ENCODE measurements at places on chromosomes 2 and 18.

GRCh38 chr2:217722883-217723472 is 279.8 kb downstream of the TNS1 start:
- H3K27me3 ChIP-seq: no peaks in the 10 kb centered on the region
- H3K36me3 ChIP-seq: no peaks in the 10 kb centered on the region
- no peak overlapping the region for H3K4me3 ChIP-seq
- no peaks in the 10 kb centered on the region for H3K4me1 ChIP-seq

DNA sequence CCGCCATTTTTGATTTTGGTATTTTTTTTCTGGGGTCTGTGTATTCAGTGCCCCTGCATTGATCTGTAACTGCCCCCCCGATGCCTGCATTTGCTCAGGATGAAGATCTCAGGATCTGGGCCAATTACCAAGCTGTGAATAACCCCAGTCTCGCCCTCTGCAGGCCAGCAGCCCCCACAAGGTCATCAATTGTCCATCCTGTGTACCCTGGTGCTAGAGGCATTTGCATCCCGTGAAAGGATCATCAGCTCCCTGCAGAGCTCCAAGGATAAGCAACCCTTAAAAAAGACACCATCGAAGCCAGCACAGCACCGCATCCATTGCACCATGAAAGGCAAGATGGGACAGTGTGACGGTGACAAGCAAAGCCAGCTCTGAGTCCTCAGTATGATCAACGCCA is 154.1 kb upstream of the KLHL29 start:
- no peaks in the 10 kb centered on the region for H3K4me1 ChIP-seq
- H3K27ac ChIP-seq: no peak overlapping the region
- no peaks in the 10 kb centered on the region for H3K27me3 ChIP-seq
- no peaks in the 10 kb centered on the region for H3K36me3 ChIP-seq
- DNase-seq: no peak

DNA sequence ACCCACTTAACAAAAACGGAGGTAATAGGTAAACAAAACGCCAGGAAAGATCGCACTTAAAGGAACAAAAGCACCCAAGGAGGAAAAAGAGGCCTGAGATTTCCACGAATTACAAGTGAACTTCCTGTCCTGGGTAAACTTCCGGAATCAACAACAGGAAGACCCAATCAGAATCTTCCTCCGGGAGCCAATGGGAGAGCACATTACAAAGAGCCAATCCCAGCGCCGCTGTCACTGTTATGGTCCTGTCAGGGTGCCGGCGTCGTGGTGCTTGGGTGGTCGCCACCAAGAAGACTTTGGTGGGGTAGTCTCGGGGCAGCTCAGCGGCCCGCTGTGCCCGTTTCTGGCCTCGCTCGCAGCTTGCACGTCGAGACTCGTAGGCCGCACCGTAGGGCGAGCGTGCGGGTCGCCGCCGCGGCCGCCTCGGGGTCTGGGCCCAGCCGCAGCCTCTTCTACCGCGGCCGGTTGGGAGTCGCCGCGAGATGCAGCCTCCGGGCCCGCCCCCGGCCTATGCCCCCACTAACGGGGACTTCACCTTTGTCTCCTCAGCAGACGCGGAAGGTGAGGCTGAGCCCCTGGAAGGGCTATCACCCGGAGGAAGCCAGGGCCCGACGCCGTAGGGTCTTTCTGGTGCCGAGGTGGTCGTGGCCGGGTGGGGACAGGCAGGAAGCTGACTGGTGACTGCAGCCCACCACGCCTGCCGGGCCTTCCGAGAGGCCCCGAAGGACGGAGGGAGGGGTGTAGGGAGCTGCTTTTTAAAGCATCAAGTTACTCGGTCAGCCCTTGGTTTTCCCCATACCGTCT is at the start of gene YIPF4:
Gene YIPF4, plus strand, starts transcription at position 231 of the 804 bp plus-strand sequence. Its CDS starts 252 bp downstream, at position 483.
- no peaks in the 10 kb centered on the region for H3K27me3 ChIP-seq
- peak within 1 kb of the TSS; percentile 69 for H3K4me3 ChIP-seq
- H3K4me1 ChIP-seq: peaks cover 3% of the 10 kb centered on the region
- DNase-seq: peak; percentile 93
- peak within 1 kb of the TSS; percentile 78 for H3K27ac ChIP-seq

GRCh38 chr2:23213196-23213595 is 171.8 kb upstream of the KLHL29 start:
- H3K4me1 ChIP-seq: peaks cover 10% of the 10 kb centered on the region
- H3K36me3 ChIP-seq: no peaks in the 10 kb centered on the region
- H3K27me3 ChIP-seq: no peaks in the 10 kb centered on the region
- H3K4me3 ChIP-seq: no peak overlapping the region
- no peak for DNase-seq

GRCh38 chr2:193743089-193743488 is 1548.4 kb upstream of the TMEFF2 start:
- H3K27me3 ChIP-seq: no peaks in the 10 kb centered on the region
- no peak for DNase-seq
- no peaks in the 10 kb centered on the region for H3K4me1 ChIP-seq
- H3K4me3 ChIP-seq: no peak overlapping the region

- no peaks in the 10 kb centered on the region for H3K36me3 ChIP-seq
- DNase-seq: no peak
- no peak overlapping the region for H3K4me3 ChIP-seq
- H3K27me3 ChIP-seq: no peaks in the 10 kb centered on the region
Measured at GRCh38 chr2:227411990-227412350, 24.2 kb upstream of the SCYGR1 start.

- no peaks in the 10 kb centered on the region for H3K27me3 ChIP-seq
- no peak overlapping the region for H3K27ac ChIP-seq
- no peak for DNase-seq
Measured at GRCh38 chr18:32299484-32299883, 109.6 kb downstream of the MEP1B start.

- H3K27ac ChIP-seq: peak overlapping the region; percentile 98
- no peaks in the 10 kb centered on the region for H3K36me3 ChIP-seq
- H3K4me1 ChIP-seq: peaks cover 37% of the 10 kb centered on the region
- H3K4me3 ChIP-seq: peak overlapping the region; percentile 94
- no peak for DNase-seq
Measured at GRCh38 chr2:47173986-47174732, 19.1 kb upstream of the STPG4 start.

DNA sequence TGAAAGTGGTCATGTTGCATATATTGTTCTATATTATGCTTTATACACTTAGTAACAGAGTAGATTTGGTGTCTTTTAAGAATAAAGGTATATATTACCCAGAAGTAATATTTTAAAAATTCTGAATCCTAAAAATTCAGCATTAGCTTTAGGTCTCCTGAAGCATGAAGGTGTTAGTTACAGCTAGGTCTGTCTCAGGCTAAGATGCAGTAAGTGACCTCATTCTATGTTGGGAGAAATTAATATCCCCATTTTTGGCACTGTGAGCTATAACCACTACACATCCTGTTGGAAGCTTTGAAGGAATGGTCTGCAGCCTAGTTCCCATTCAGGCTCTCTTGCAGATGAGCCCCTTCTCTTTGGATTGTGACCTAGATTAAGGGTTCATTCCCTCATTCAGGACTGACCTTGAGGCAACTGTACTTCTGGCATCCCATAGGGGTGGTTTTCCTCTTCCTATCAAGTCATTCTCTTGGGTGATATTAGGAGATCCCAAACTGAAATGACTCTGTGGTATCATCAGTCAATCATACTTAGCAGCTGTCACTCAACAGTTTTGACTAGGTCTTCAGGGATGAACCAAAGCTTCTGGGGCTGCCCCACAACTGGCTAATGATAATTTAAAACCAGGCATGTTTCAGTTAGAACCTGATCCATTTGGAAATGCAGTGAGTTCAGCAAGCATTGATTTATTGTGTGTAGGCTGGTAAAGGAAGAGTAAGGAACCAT is 117.7 kb downstream of the GPD2 start:
- H3K27ac ChIP-seq: no peak overlapping the region
- H3K27me3 ChIP-seq: no peaks in the 10 kb centered on the region
- no peak for DNase-seq
- H3K4me1 ChIP-seq: no peaks in the 10 kb centered on the region
- H3K36me3 ChIP-seq: no peaks in the 10 kb centered on the region

DNA sequence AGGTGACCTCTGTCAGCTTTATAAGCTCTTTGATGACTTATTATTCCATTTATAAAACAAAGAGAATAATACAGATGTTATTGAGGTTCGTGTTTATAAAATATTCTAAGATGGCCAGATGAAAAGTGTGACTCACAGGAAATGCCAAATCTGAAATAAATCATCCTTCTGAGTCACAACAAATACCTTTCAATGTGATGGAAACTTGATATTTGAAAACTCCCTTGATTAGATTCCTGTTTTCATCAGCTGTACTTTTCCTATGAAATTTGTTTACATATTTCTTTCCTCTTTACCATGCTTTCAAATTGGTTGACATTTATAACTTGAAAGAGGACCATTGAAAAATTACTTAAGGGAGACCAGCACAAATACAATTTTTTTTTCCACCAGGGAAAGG is 30.6 kb upstream of the PPP1R1C start:
- no peaks in the 10 kb centered on the region for H3K27me3 ChIP-seq
- no peak for DNase-seq
- no peak overlapping the region for H3K4me3 ChIP-seq

GRCh38 chr2:138496096-138496651 is 5.4 kb upstream of the SPOPL start:
- no peak for DNase-seq
- H3K36me3 ChIP-seq: no peaks in the 10 kb centered on the region
- H3K4me1 ChIP-seq: peaks cover 17% of the 10 kb centered on the region
- no peaks in the 10 kb centered on the region for H3K27me3 ChIP-seq
- no peak overlapping the region for H3K4me3 ChIP-seq

- no peak overlapping the region for H3K27ac ChIP-seq
- H3K27me3 ChIP-seq: no peaks in the 10 kb centered on the region
Measured at GRCh38 chr2:149901231-149901859, 313.8 kb upstream of the MMADHC start.

- DNase-seq: no peak
- no peaks in the 10 kb centered on the region for H3K27me3 ChIP-seq
- peaks cover 5% of the 10 kb centered on the region for H3K4me1 ChIP-seq
- peak overlapping the region; percentile 73 for H3K4me3 ChIP-seq
- peak overlapping the region; percentile 86 for H3K27ac ChIP-seq
Measured at GRCh38 chr2:233252227-233252626, 754 bp downstream of the ATG16L1 start.

DNA sequence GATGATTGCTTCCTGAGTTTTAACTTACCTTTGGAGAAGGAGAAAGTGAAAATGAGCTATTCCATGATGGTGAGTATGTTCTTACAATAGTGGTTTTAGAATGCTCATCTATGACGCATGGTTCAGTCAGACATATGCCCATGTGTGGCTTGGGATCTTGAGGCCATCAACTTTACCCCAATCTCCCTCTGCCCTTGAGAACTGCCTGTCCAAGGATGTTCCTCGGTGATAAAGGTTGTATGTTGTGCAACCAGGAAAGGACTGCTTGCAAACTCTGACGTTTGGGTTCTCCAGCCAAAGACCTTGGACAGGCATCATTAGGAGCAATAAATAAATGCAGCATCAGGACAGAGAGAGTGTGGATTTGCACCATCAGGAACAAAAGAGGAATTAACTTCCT is 165.0 kb downstream of the ZEB2 start:
- H3K4me3 ChIP-seq: no peak overlapping the region
- DNase-seq: no peak
- H3K4me1 ChIP-seq: peaks cover 5% of the 10 kb centered on the region
- H3K36me3 ChIP-seq: no peaks in the 10 kb centered on the region
- no peaks in the 10 kb centered on the region for H3K27me3 ChIP-seq

GRCh38 chr2:234091883-234092282 is 41.4 kb downstream of the SPP2 start:
- no peaks in the 10 kb centered on the region for H3K27me3 ChIP-seq
- H3K36me3 ChIP-seq: no peaks in the 10 kb centered on the region
- H3K27ac ChIP-seq: no peak overlapping the region
- no peaks in the 10 kb centered on the region for H3K4me1 ChIP-seq

- no peaks in the 10 kb centered on the region for H3K27me3 ChIP-seq
- no peaks in the 10 kb centered on the region for H3K36me3 ChIP-seq
- no peaks in the 10 kb centered on the region for H3K4me1 ChIP-seq
Measured at GRCh38 chr18:29855637-29856036, 1186.9 kb downstream of the DSC3 start.

DNA sequence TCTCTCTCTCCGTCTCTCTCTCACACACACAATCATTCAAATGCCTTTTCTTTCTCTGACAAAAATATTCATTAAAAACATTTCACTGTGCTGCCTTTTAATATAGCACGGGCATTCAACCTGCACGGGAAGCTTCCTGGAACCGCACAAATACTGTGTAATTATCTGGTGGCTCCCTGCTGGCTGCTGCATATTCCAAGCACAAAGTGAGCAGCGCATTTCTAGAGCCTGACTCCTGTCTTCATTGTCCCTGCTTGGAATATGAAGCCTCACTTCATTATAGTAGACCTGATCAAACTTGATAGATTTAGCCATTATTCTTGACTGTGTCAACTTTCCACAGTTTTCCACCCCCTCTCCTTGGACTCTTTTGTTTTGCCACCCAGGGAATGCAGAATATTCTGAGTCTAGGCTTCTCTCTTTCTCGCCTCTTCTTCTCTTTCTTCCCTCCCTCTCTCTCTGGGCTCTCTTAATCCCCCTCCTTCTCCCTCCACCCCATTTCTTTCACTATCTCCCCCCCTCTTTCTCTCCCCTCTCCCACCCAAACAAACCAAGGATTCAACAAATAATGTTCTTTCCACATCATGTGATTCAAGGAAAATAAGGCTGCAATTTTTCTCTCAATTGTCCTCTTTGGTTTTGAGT is 672.1 kb upstream of the FANCL start:
- H3K27ac ChIP-seq: no peak overlapping the region
- no peak for DNase-seq
- H3K36me3 ChIP-seq: no peaks in the 10 kb centered on the region
- no peaks in the 10 kb centered on the region for H3K4me1 ChIP-seq
- H3K4me3 ChIP-seq: no peak overlapping the region

- no peak overlapping the region for H3K27ac ChIP-seq
- no peaks in the 10 kb centered on the region for H3K36me3 ChIP-seq
- no peak for DNase-seq
- H3K27me3 ChIP-seq: no peaks in the 10 kb centered on the region
Measured at GRCh38 chr2:42029639-42030199, 18.1 kb upstream of the PKDCC start.

- no peaks in the 10 kb centered on the region for H3K36me3 ChIP-seq
- no peak overlapping the region for H3K27ac ChIP-seq
- no peaks in the 10 kb centered on the region for H3K4me1 ChIP-seq
- no peak overlapping the region for H3K4me3 ChIP-seq
- no peaks in the 10 kb centered on the region for H3K27me3 ChIP-seq
- DNase-seq: no peak
Measured at GRCh38 chr18:76380791-76381405, 114.1 kb downstream of the ZNF516 start.

DNA sequence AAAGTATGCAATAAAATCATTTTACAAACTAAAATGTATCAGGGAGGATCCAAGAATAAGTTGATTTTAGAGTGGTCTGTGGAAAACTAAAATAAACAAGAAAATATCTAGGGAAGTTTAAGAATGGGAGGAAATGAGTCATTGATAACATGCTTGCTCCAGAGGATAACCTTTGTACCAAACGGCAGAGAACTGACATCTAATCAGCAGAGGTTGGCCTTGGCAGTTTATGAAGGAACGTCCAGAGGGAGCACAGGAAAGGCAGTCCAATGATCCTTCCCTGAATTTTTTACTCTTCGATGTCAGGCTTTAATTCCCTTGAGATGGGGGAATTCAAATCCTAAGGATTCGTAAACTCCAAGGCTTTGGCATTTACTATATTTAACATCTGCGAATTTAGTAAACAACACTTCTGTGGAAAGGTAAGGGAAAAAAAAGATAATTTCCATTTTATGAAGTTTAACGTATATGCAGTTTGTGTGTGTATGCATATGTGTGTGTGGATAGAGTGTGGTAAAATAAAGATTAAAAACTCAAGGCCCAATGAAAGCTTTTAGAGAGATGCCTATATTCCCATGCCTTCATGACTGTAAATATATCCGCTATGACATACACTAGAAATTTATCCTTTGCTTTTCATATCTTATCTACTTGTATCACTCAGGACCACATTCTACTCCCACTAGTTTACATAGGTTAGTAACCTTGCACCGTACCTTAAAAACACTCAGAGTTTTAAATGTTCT is 8.7 kb upstream of the INPP1 start:
- H3K4me1 ChIP-seq: peaks cover 20% of the 10 kb centered on the region
- DNase-seq: peak; percentile 66
- H3K27ac ChIP-seq: peak overlapping the region; percentile 70
